ENCODE measurements at places on chromosomes 5 and 9.
A peak's percentile ranks its signal among the peaks of the same experiment; 100 is the strongest.

- DNase-seq, result no peak
These were observed 33.4 kb downstream of the CEP120 start for GRCh38 chr5:123389794-123390193.

DNA sequence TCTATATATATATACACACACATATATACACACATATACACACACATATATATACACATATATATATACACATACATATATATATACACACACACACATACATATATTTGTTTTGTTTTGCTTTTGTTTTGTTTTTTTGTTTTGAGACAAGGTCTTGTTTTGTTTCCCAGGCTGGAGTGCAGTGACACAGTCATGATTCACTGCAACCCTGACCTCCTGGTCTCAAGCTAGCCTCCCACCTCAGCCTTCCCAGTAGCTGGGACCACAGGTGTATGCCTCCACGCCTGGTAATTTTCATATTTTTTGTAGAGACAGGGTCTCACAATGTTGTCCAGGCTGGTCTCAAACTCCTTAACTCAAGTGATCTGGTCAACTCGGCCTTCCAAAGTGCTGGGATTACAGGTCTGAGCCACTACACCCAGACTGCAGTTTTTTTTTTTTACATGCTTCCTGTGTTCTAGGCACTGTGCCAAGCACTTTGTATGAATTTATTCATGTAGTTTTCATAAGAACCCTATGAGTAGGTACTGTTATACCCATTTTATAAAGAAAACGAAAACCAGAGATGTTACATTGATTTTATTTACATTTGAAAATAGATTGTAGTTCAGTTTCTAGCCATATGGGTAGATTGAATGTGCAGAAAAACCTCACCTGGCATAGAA is 120.7 kb downstream of the PBX3 start:
- DNase-seq, result no peak

DNA sequence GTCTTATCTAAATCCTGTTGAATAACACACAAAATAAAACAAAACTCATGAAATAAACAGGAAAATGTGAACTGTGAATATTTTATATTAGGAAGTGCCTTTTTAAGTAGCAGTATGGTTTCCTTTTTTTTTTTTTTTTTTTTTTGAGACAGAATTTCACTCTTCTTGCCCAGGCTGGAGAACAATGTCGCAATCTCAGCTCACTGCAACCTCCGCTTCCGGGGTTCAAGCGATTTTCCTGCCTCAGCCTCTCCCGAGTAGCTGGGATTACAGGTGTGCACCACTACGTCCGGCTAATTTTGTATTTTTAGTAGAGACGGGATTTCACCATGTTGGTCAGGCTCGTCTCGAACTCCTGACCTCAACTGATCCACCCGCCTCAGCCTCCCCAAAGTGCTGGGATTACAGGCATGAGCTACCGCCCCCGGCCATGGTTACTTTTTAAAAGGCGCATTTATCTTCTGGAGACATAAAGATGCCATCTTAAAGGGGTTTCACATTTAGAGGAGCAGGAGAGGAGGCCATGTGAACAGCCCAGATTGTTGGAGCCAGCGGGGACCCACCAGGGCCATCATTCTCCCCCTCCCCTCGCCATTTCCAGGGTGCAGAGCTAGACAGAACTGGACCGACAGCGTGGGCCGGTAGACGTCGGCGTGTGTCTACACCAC is 64.1 kb downstream of the ROR2 start:
- DNase-seq, result no peak

- DNase-seq, result no peak
These were observed 108.4 kb upstream of the PRSS3 start for GRCh38 chr9:33686942-33687341.

DNA sequence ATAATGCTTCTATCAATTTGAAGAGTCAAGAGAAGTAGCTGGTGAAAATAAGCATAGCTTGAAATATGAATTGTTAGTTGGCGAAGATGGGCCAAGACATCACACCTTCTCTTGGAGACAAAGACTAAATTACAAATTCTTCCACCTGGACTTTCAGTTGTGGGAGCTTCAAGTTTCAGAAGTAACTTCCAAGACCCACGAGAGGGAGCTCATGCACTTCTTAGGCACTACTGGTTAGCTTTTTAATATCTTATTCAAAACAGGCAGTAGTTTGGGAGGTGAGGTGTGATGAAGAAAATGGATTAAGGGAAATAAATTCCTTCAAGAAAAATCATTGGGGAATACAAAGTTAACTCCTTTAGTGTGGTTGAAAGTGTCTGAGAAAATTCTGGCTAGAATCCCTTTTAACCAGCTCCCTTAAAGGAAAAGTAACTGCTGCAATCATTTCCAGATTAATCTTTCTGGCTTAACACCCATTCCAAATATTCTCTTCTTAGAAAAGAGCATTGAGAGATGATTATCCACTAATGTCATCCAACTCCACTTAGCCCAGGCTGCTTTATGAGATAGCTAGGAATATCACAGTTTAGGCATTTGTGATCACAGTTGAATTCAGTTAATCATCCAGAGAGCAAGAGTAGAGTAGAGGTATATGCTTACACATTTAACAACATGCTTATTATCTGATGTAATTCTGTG is 139.5 kb upstream of the DMRTA1 start:
- DNase-seq, result no peak

- no peak for DNase-seq
These were observed 2.4 kb downstream of the MACIR start for GRCh38 chr5:103260951-103261350.

- no peak for DNase-seq
These were observed 172.3 kb upstream of the MVB12B start for GRCh38 chr9:126154182-126154827.

GRCh38 chr9:122347348-122348287 is 23.2 kb upstream of the PTGS1 start:
- no peak for DNase-seq

DNA sequence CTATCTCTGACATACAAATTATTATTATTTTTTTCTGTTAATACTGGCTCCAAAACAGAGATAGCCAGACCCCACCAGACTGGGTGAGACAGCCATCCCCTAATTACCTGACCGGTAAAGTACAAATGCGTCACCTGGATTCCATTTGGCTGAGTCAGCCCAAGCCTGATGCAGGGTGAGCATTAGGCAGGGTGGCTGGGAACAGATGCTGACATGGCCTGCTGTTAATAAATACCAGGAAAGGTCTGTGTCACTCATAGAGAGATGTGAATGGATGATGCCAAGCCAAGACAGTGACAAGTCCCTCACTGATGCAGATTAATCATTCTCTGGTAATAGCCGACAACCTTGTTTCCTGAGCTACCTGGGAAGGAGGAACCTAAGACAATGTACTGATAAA is 183.5 kb downstream of the TRIM32 start:
- DNase-seq, result no peak

DNA sequence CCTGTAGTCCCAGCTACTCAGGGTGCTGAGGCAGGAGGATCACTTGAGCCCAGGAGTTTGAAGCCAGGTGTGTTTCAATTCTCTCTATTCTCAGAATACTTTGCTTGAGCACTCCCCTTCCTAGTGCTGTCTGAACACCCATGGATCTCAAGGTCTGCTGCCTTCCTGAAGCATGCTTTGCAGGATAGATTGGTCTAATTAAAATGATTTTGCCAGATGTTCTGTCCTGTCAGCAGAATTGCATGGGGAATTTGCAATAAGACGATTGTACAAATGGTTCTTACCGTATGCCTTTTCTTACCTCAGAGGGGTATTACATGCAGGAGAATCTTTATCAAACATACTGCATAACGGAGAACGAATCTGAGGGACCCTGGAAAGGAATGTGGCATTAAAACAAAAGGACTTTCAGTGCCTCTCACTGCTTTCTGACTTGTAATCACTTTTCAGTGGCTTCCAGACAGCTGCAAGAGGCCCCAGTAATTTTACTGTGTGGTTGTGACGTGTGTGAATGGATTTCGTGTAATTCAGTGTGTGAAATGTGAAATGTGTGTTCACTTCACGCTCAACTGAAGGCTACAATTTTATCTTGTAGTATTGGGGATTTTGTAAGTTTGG is 587.2 kb upstream of the SEMA6A start:
- DNase-seq, result no peak

DNA sequence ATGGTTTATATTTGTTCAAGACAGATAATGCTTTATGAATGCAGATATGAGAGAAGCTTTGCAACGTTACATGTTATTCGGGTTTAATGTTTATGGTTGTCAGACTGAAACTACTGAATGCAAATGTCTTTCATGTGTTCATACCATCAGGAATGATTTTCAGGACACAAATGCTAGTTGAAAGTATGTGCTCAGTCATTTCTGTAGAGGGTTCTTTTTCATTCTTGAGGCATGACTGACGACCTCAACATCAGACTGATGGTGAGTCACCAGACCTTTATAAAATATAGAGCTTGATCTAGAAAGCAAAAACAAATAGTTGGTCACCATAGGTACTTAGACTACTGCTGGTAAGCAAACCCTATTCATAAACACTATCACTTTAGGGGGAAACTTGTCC is 287.3 kb upstream of the NUDT12 start:
- DNase-seq, result no peak

DNA sequence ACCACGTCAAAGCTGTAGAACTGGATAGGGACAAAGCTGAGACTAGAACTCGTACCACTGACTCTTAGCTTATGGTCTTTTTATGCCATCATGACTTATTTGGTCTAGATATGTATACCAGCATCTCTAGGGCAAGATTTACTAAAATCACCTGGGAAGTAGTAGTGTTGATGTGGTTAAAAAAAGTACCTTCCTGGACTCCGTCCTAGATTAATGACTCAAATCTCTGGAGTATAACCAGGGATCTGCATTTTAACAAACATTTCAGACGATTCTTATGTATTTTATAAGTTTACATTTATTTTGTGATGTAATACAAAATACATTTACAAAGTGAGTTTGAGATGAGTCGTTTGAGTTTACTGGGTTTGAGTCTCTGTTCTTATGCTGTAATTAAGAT is 68.7 kb downstream of the ARHGAP26 start:
- no peak for DNase-seq

DNA sequence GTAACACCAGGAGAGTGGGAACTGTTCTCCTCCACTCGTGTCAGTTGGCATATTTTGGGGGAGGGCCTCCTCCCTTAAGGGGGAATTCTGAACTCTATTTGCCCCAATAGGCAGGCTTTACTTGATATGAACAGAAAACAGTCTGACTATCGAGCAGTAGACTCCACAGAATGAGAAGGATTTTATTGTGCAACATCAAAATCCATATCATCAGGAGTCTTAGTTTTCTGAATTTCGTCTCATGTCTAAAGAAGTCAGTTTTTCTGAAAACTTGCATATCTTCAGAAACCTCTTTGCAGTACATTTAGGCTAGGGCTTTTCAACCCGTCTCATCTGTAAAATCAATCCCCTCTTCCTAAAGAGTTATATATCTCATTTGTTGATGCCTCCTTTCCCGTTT is 96.2 kb downstream of the AUH start:
- DNase-seq, result no peak

- DNase-seq, result peak; percentile 4
These were observed 558 bp upstream of the SMAD5 start for GRCh38 chr5:136132087-136132486.

DNA sequence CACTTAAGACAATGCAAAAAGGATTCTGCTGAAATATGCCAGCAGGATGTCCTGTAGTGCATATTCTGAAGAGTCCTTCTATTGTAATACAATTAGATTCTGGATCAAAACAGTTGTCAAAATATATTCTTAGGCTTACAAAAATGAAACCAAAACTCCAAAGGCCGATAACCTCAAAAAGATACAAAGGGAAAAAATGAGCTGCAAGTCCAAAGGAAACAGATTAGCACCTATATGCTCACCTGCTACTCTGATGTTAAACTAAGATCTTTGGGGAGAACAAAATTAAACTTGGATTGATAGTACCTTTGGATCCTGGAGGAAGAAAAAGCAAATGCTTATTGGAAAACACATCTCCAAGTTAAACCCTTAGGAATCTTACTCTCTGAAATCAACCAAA is 397.1 kb downstream of the SPATA31D1 start:
- DNase-seq, result no peak

DNA sequence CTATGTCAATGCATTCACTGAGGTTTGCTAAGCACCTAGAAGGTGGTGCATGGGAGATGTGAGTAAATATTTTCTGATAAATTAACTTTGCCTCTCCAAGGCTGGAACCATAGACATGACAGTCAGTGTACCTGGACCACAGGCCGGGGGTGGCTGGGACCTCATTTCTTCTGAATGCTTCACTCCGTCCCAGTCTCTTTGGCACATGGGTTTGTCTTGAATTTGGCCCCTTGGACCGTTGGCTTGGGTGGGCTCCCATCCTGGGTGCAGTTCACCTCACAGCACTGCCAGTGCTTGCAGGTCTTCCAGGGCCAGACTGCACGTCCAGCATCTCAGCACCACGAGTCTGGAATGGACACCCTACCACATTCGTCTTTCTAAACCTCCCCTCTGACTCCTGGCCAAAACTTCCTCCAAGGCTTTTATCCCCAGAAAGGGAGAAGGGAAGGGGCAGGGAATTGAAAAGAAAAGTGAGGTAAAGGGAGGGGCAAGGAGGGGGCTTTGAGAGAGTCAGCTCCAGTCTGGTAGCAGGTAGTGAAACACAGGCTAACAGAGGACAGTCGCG is 267.8 kb downstream of the MED10 start:
- DNase-seq, result no peak

- DNase-seq, result no peak
These were observed 626 bp upstream of the FST start for GRCh38 chr5:53479590-53480415.

DNA sequence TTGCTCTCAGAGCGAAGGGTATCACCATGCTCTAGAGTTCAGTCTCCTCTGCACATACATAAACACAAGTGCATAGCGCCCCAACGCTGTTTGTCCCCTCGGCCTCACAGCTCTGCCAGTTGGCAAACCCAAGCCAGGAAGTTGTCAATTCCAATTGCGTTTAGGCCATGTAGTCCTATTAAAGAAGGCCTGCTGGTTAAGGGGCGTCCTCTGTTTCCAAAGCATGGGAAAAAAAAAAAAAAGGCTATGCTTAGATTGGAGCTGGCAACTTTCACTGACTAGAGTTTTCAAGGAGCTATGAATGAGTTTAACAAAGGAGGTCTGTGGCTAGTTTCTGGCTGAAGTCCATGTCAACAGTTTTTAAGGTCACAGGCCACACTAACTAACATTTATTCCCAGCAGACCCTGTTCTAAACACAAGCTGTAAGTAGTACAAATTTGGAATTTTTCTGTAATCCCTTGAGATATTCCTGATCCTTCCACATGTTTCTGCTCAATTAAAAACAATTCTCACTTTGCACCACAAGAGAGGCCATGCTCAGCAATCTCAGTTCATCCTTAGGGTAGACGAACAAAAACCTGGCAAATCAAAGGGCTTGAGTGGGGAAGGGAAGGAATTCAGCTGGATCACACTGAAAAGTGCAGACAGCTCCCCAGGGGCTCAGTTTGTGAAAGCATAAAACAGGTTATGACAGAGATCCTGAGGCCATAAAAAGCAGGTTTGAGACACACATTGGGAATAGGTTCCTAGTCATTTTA is 187.7 kb downstream of the DENND1A start:
- DNase-seq, result no peak

GRCh38 chr9:126939821-126940221 is 25.2 kb downstream of the RALGPS1 start:
- DNase-seq, result no peak
